Pancreas (tissue), 10 donors: ENCODE measurements at places on chromosomes 1 and 21.
A peak's percentile ranks its signal among the peaks of the same experiment; 100 is the strongest.

DNA sequence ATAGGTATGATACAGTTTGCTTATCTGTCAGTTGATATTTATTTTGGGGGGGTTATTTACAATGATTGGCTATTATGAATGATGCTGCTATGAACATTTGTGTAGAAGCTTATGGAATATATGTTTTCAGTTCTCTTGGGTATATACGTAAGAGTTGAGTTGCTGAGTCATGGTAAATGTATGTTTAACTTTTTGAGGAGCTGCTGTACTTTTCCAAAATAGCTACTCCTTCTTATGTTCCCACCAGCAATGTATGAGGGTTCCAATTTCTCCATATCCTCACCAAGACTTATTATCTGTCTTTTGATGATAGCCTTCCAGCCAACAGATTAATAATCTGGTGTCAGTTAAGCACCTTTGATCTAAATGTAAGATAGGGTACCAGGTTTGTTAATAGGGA, 11.9 kb downstream of the SOAT1 start:
- DNase-seq: no peak

DNA sequence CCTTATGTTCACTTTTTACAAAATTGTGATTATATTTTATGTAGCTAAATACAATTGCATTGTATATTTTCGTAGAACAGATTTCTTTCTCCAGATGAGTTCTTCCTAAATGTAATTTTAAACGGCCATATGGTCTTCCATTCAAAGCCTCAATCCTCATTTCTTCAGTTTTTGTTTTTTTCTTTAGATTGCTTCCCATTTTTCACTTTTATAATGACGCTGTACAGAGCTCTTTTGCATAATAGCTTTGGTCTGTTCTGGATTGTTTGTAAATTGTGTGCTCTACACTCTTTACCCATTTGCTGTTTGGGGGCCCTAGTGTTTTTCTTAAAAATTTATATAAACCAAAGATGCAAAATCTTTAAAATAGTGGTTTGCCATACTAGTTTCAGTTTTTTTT, 27.8 kb downstream of the AVPR1B start:
- no peak for DNase-seq

DNA sequence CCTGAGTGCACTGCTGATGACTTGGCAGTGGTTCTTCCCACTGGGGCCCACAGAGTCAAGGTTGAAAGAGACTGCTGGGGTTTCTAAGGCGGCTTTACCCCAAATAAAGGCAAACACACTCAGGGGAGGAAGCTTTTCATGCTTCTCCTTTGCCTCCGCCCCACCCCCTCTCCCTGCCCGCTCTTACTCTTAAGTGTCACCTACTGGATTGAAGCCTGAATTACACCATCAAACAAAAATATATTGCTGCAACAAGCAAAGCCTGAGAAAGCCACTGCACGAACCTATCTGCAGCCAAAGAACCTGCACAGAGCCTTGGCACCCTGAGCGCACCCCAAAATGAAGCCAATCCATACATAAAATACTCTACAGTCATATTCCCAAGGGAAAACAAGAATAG, 63.1 kb downstream of the PTGFR start:
- no peak for DNase-seq

- DNase-seq: no peak
Measured at GRCh38 chr1:155223047-155223446, 14.6 kb downstream of the MTX1 start.

- no peak for DNase-seq
Measured at GRCh38 chr1:7113822-7114221, 328.6 kb downstream of the CAMTA1 start.

GRCh38 chr1:24036088-24036487, 56.0 kb upstream of the SRSF10 start:
- no peak for DNase-seq

GRCh38 chr1:33317946-33318345, 3.0 kb downstream of the A3GALT2 start:
- no peak for DNase-seq

DNA sequence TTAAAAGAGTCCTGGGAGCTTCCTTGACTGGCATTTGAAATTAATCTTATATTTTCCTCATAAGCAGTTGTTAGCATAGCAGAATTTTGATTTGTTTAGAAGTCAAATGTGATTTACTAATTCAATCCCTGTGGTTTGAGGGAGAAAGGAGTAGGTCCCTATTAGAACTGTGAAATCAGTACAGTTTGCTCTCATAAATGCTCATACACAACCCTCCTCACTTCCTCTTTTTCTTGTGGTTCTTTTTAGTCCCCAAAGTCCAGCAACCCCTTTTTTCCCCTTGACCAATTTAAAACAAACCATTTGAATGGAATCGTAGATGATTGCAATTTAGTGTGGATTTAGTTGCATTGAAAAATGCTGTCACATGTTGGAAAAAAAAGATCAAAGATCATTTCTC, 9.2 kb upstream of the IFI44 start:
- no peak for DNase-seq

- no peak for DNase-seq
Measured at GRCh38 chr1:243693800-243694199, 156.2 kb downstream of the AKT3 start.

DNA sequence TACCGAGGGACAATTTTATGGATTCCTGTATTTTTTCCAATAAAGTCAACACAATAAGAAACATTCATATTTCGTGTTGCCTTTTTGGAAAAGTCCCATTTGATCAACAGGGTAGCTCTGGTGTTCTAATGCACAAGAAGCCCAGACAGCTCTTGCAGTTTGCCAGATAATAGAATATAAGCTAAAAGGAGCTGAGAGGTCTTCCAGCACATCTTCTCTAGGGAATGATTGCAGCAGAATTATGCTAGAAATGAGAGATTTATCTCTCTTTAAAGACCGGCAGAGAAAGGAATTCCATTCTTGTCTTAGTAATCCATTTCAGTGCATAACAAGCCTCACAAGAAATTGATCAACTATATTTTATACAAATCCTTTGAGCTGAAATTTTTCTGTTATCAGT, 25.0 kb upstream of the DDX59 start:
- DNase-seq: no peak

- DNase-seq: no peak
Measured at GRCh38 chr21:32525282-32525681, 60.0 kb downstream of the TCP10L start.

DNA sequence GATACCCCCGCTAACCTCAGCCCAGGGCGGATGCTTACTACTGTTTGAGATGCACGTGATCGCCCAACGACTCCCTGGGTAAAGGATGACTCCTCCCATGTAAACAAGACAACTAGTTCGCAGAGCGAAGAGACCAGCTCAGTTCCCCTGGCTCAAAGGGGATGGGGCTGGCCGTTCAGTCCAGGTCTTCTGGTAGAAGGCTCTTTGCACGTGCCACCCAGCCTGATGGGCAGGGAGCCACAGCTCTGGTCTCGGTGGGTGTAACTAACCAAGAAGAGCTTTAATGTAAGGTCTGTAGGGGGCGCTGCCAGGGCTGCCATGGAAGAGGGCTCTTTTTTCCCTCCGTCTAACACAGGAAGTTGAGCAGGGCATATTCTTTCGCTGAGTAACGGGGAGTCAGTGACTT, 49.4 kb upstream of the PARP1 start:
- no peak for DNase-seq

- peak; percentile 100 for DNase-seq
Measured at GRCh38 chr1:32716312-32717148, 14.0 kb upstream of the SYNC start.

- no peak for DNase-seq
Measured at GRCh38 chr1:108075055-108075454, 110.1 kb upstream of the VAV3 start.

DNA sequence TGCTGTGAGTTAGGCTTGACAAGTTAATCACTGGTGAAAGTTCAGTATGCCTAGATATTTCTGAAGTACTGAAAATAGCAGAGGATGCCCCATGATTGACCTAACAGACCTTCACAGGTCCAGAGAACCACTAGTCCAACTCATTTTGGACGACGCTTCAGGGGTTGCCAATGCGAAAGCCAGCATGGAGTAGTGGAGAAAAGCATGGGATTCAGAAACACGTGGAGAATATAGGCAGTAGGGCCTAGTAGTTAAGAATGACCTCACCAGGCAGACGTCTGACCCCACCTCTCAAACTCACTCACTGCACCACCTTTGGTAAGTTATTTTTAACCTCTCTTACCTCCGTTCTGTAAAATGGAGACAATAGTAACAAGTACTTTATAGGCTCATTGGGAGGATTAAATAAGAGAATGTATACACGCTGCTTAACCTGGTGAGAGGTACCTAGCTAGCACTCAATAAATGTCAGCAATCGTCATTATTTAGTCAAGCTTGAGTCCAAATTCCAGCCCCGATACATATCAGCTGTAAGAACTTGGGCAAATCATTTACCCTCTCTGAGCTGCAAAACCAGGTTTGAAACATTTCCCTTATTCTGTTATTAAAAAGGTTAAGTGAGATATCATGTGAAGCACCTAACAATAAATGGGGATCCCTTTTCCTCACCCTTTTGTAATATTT, 13.2 kb downstream of the PLPP3 start:
- DNase-seq: no peak

DNA sequence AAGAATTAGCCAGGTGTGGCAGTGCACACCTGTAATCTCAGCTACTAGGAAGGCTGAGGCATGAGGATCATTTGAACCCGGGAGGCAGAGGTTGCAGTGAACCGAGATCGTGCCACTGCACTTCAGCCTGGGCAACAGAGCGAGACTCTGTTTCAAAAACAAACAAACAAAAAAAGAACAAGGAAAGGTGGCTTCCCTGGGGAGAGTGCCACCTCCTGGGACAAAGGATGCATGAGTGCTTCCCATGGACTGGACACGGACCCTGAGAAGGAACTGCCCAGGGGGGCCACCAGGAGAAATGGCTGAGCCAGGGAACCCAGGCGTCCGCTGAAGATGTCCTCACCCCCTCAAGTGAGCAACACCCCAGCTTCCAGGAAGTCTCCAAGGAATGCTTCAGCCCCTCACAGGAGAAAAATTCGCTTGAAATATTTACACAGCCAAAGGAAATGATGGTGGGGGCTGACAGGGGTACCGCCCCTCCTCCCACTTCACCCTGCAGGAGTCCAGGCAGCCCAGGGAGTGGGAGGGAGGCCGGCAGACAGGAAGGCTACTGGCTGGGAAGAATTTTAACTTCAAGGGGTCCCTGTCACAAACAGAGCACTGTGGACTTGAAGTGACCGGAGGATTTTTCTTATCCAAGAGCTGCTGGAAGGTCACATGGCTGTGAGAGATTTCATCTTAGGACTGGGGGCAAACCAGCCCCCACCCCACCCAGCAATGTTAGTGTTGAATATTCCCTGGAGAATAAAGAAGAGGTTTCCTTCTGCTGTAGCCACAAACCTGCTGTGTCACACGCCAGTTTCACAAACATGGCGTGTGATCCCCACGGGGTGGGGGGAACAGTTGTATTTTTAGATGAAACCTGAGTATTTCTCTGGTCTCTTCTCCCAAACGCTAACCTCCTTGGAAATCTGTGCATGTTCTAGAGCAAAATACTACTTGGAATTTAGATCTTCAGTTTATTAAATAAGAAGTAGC, 90.8 kb upstream of the SLC25A33 start:
- DNase-seq: no peak

DNA sequence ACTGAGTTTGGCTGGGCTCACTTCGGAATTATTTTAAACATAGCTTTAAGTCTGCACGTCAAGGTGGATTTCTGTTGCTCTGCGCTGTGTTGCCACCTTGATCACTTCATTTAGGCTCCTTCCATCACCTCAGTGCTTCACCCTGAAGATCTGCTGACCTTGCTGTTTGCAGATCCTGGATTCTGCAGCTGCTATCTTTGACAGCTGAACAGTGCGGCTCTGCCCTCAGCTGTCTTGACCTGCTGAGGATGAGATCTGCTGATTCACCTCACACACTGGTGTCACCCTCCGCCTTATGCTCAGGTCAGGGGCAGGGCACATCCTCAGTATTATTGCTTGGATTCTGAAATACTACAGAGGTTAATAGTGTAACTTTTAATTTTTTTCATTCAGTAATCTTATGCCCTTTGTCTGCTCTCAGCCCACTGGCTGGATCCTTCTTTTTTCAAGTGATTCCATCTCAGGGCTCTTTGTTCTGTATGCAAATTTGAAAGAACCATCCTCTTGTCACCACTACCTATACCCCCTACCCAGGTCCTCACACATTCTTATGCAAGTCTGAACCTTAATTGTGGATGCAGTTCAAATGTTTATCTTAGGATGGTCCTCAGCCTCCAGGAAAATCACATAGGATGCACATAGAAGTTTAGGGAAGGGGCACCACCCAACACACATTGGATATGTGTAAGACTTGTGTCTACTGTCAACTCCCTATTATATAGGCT, 364.0 kb downstream of the OLFM3 start:
- DNase-seq: no peak

DNA sequence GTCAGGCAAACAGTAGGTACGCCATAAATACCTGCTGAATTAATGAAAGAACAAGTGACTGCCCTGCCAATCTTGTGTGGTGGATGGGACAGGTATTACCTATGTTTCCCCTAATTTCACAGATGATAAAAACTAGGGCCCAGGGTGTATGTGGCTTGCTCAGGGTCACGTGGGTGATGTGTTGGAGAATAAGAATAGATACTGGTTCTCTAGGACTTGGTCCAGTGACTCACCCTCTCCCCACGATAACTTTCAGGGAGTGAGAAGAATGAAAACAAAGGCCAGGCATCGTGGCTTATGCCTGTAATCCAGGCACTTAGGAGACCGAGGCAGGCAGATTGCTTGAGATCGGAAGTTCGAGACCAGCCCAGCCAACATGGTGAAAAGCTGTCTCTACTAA, 26.7 kb downstream of the SLC26A9 start:
- no peak for DNase-seq

DNA sequence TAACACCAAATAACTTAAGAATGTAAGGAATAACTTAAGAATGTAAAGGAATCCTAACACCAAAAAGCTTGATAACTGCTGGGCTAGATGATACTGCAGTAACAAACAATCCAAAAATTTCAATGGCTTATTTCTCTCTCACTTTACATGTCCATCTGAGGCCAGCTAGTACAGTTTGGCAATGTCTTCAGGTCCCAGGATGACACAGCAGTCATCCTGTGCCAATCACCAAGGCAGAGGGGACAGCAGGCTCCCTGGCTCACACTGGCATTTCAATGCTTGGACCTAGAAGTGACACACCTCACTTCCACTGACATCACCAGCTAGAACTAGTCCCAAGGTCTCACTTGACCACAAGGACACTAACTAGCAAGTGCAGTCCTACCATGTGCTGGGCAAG, 15.3 kb downstream of the DNAJC11 start:
- no peak for DNase-seq

DNA sequence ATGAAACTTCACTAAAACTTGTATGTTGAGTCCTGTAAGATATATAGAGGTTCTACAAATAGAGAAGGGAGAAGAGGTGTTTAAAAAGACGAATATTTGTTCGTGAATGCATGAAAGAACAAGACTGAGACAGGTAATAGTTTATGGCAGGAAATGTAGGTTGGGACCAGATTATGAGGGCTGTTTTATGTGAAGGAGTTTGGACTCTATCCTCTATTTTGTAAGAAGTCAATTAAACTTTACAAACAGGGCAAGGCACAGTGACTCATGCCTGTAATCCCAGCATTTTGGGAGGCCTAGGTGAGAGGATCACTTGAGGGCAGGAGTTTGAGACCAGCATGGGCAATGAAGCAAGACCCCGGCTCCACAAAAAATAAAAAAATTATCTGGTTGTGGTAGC, 5.7 kb downstream of the SLC35A3 start:
- DNase-seq: no peak
